Fibroblast of skin of right quadriceps (primary cell): ENCODE measurements at places on chromosomes 4 and X.

- DNase-seq, result no peak
Observed at GRCh38 chrX:112211459-112211858, 128.9 kb upstream of the TRPC5 start.

DNA sequence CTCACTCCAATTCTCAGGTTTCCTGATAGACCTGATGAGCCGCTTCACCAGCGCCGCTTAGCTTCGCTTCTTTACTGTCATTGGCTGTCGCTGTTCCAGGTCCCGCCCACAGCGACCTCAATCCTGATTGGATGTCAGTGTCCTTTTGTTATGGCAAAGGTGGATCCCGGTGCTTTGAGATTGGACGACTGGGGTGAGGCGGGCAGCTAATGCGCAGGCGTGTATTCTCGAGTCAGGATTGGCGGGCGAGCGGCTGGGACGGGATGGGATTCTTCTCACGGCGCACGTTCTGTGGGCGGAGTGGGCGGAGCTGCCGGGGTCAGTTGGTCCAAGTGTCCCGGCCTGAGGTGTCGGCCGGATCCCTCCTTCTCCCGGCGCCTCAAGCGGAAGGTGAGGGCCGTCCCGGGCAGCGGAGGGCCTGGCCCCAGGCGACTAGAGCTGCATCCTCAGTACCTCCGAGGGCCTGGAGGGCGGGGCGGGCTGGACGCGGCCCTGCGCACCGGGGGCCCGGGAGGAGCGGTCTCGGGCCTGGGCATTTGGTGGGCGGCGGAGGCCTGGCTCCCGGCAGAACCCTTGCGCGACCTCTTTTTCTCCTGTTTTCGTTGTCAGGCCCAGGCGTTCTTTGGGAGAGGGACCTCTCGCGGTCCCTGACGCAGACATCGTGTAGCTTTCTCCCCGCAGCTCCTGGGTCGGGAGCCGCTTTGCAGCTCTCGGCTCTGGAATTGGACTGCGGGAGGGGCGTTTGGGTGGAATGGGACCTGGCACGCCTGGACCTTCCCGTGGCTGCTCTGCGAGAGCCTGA lies at the start of gene SCOC:
TSS of gene SCOC (plus strand) at position 319 of the 802 bp plus-strand sequence. CDS start 5,525 bp downstream, outside the sequence.
- DNase-seq, result peak; percentile 99

DNA sequence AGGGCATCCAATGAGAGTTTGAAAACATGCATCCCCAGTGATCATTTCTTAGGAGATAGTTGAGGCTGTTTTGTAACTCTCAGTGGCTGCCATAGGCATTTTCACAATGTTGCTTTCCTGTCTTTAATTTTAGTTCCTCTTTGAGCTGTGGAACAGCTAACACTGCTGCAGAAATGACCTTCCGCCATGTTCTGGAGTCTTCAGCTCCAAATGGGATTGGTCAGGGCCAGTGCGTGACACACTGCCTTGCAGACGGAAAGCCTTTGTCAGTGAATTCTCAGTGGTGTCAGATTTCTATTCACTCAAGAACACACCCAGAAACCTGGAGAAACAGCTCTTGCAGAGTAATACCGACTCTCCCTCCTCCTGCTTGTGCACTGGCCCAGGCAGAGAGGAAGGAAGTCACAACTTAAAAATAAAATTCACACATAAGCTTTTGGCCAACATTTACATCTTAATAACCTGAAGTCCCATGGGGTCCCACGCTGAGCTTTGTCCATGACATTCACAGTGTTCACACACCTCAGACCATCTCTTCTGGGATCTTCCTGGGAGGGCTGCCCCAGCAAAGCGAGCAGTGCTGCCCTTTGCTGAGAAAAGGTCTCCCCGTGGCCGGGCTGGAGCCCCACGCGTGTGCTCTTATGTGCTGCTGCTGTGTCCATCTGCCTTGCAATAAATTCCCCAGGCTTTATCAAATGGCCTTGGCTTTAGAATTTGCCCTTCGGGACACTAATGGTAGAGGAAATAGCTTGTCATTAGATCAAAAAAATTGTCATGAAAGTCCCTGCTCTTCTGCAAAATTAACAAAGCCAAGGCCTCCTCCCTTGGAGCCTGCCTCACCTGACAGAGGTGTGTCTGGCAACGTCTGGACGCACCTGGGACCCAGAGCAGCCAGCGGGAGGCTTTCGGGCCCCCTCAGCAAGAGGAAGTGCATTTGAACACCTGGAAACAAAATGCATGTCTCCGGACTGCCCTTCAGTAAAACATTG lies 126.8 kb downstream of the IRF2 start:
- peak; percentile 54 for DNase-seq

DNA sequence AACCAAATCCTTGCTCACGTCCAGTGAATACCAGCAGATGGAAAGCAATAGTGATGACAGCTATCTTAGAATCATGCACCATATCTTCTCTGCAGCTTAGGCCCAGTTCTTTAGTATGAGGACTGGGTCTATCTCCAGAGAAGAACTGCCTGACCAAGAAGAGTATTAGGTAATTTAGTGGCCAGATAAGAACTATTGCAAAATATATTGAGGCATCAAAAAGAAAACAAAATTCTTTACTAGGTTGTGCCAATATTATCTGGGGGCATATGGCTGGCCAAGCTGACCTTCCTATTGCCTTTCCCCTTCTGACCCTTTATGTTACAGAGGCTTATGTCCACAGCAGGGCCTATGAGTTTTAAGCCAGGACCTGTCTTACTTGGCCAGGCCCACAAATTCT lies 91.2 kb downstream of the RLIM start:
- no peak for DNase-seq

DNA sequence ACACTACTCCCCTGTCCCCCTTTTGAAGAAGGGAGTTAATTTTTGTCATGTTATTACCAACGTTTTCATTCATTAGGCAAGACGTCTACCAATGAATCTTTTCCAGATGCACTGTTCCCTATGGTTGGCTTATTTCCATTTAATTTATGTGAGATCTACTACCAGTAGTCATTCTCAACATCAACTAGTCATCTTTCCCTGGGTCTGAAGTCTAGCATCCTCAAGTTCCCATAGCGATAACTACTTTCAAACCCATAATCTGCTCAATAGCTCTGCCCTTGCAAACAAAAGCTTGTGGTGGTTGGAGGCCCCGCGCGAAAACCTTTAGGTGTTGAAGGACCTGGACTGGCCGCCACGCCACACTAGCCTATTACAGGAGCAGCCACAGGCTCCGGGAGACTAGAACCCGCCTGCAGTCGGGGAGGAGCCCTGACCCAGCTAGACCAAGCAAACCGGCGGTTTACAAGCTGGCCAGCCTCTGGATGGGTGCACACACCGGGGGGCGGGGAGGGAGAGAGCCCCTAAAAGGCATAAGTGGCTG lies 746 bp downstream of the PPAT start:
- DNase-seq, result peak; percentile 46

- DNase-seq, result no peak
Observed at GRCh38 chrX:153573984-153574383, 25.0 kb downstream of the CCNQ start.

GRCh38 chrX:108309144-108309543 lies 129.1 kb downstream of the COL4A6 start:
- peak; percentile 0 for DNase-seq

- no peak for DNase-seq
Observed at GRCh38 chr4:15381806-15382338, 46.0 kb upstream of the C1QTNF7 start.

DNA sequence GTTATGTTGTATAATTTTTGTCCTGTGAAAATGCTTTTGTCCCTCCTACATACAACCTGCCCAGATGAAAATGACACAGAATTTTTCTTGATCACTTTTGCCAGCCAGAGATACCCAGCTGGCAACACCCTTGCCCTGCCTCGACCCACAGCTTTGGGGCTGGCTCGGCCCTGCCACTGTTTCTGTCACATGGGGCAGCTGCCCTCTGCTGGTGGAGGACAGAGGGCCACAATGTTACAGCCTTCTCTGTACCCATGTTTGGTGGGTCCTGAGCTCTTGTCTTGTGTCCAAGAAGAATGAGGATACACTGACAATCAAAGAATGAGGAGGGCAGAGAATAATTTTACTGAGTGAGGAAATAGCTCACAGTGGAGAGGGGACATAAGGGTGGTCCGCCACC lies 31.1 kb downstream of the BMP15 start:
- DNase-seq, result no peak

GRCh38 chrX:19846995-19847790 lies 40.2 kb downstream of the SH3KBP1 start:
- peak; percentile 85 for DNase-seq

- DNase-seq, result peak; percentile 67
Observed at GRCh38 chrX:73577361-73577760, 14.4 kb downstream of the CHIC1 start.

DNA sequence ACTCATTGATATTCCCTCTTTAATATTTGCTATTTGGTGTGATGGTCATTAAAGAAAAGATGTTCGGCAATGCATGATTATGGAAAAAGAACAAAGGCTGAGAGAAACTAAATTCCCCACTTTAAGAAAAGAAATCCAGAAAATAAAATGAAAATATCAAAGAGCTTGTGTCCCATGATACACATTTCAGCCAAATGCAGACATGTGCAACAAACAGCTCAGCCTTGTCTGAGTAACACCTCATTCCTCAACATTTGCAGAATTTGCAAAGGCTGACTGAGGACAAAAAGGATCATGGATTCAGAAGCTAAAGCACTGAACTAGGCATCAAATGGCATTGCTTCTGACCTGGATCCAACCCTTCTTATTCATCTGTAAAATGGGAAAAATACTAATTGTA lies 281.0 kb downstream of the RAB28 start:
- no peak for DNase-seq

DNA sequence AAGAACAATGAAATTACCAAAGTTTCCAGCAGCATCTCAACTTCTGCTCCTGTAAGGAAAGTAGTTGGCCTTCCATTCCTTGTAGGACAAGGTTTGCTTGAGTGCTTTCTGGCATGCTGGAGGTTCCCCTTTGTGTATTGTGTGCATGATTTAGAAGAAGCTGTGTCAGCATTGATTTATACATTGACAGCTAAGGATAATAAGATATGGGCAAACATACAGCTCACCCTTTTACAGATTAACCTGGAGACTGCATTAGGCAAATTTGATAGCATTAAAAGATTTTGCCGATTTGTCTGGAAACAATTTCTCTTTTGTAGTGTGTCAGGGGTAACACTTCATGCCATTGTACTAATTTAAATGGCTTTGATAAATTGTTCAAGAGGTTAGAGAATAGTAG lies 221.8 kb upstream of the PACRGL start:
- DNase-seq, result no peak

DNA sequence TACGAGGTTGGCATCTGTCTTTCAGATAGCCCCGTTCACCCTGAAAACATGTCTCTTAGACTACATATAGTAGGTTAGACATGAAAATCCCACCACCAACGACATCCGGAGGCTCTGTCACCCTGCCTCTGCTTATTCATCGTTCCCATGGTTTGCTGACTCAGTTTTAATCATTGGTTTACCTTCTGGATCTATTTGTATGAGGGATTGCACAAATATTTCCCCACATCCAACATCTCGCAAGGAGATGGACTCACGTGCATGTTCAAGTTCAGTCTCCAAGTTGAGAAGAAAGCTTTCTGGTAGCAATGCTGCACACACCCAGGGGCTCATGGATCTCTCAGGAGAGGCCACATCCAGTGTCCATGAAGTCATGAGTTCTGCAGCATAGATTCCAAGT lies 10.8 kb downstream of the CETN2 start:
- peak; percentile 57 for DNase-seq

GRCh38 chrX:138858438-138858837 lies 146.9 kb upstream of the FGF13 start:
- peak; percentile 61 for DNase-seq

DNA sequence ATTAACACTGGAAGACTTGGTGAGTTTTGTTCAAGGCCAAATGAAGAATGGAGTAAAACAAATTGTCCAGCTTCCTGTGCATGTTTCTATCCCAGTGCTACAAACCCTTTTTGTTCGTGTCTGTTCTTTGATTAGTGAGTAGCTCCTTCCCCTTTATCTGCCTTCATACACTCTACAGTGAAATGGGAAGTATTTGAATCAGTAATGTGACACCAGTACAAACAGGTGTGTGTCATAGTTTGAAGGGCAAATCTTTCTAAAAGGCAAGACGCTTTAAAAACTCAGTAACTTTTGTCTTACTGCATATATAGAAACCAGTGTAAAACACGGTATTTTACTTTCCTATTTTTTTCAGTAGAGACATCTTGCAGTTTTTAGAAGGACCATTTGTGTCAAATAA lies 5.9 kb downstream of the ARHGEF38 start:
- no peak for DNase-seq

- no peak for DNase-seq
Observed at GRCh38 chr4:104740161-104740560, 245.5 kb upstream of the CXXC4 start.

DNA sequence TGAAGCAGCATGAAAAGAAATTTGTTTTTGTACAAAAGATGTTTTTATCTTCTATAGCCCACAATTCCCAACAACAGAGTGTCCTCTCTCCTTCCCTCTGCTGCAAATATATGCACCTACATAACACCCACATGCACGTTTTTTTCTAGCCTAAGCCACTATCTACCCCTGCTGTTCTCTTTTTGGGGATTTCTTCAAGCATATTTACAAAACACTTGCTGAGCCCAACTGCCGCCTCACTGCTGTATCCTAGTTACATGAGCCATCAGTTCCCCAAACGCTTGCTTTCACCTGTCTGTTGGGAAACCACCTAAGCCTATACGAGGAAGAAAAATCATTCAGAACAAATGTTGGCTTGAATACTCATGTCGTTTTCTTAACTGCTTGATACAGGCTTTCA lies 127.2 kb downstream of the CHRNA9 start:
- no peak for DNase-seq

GRCh38 chr4:95537191-95537590 lies 11.6 kb downstream of the UNC5C start:
- no peak for DNase-seq

- DNase-seq, result no peak
Observed at GRCh38 chrX:103441878-103442535, 65.7 kb downstream of the BEX3 start.

DNA sequence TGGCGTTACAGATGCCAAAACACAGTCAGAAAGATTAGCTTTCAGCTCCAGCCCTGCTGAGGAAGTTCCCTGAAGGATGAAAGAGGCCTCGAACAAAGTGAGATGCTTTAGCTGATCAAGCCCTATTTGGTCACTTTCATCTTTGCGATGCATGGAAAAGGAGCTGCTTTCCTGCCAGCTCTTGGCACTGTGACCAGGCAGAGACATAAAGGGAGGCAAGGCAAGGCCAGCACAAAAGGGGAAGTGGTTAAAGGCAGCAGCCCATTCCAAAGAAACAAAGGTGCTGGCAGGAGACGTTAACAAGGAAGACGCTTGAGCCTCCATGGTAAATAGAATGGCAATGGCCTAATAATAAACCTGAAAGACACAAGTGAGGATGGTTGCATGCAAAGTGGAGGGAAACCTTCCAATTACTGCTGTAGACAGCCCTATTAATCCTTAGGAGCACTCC lies 617.1 kb upstream of the INTU start:
- DNase-seq, result no peak

- peak; percentile 33 for DNase-seq
Observed at GRCh38 chrX:118652717-118653116, 74.7 kb upstream of the IL13RA1 start.

DNA sequence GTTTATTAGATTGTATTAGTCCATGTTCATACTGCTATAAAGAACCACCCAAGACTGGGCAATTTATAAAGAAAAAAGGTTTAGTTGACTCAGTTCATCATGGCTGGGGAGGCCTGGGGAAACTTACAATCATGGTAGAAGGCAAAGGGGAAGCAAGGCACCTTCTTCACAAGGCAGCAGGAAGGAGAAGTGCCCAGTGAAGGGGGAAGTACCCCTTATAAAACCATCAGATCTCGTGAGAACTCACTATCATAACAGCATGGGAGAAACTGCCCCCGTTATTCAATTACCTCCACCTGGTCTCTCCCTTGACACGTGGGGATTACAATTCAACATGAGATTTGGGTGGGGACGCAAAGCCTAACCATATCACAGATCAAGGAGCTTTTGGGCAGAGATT lies 8.1 kb upstream of the HSD17B13 start:
- DNase-seq, result no peak
